ENCODE measurements at places on chromosomes 6 and 20.
A peak's percentile ranks its signal among the peaks of the same experiment; 100 is the strongest.

DNA sequence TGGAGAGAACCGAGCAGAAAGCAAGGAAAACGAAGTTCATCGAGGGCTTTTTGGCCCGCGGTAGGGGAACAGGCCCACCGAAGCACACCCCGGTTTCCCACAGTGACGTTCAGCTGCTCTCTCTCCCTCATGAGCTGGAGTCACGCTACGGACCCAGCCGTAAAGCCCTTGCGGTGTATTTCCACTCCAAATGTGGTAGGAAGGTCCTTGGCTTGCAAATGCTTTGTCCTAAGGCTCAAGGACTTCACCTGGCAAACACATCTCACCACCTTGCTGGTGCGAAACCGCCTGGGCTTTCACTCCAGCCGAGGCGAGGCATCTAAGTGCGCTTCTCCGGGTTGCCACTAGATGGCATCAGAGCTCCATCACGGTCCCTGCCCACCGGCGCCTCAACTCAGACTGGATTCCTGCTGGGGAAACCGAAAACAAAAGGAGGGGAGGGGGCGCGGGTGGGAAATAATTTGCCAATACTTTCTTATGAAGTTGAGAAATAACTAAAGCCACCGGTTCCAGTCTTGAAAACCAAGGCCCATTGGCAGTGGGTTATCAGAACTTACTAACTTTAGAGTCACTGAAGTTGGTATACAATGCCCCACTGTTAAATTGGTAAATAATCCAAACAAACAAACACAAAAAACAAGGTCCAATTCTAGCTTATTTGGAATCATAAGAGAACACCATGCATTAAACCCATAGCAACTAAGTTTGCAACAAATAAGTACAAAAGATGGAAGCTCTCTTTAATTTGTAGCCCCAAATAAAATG lies 13.4 kb upstream of the FOXC1 start:
- DNase-seq: peak; percentile 18

DNA sequence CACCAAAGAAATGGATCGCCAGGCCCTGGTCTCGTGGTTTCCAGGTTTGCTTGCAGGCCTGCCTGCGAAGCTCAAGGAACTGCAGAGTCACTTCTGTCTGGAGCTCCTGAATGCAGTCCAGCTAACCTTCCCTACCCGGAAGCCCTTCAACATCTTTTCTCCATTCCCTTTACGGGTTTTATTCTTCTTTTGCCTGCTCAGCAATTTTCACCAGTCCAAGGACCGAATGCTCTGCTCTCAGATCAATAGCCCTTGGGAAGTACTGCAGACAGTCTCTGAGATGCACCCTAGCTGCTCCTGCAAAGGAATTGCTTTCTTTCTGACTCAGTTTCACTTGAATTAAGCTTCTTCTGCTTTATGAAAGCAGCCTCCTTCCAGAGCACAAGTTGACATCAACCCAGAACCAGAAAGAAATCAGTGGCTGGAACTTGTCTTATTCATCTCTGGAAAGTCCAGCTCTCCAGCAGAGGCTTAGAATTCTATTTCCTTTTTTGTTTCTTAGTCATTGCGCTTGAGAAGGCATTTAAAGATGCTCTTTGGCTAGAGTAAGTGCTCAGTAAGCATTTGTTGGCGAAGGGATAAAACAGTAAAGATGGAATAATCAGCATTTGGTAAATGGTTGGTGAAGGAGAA lies 18.7 kb upstream of the YWHAB start:
- DNase-seq: no peak

- no peak for DNase-seq
Measured at GRCh38 chr6:79543886-79544285, 6.7 kb upstream of the LCA5 start.

DNA sequence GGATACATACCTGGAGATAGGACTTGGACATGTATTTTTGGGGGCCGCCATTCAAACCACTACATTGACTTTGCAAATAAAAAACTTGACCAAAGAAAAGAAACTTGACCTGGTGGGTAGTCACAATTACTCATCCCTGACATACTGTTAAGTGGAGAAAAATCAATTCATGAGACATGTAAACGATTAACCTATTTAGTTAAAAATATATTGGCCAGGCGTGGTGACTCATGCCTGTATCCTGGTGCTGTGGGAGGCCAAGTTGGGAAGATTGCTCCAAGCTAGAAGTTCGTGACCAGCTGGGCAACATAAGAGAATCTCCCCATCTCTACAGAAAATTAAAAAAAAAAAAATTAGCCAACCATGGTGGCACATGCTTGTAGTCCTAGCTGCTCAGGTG lies 2.5 kb upstream of the SRSF12 start:
- no peak for DNase-seq

DNA sequence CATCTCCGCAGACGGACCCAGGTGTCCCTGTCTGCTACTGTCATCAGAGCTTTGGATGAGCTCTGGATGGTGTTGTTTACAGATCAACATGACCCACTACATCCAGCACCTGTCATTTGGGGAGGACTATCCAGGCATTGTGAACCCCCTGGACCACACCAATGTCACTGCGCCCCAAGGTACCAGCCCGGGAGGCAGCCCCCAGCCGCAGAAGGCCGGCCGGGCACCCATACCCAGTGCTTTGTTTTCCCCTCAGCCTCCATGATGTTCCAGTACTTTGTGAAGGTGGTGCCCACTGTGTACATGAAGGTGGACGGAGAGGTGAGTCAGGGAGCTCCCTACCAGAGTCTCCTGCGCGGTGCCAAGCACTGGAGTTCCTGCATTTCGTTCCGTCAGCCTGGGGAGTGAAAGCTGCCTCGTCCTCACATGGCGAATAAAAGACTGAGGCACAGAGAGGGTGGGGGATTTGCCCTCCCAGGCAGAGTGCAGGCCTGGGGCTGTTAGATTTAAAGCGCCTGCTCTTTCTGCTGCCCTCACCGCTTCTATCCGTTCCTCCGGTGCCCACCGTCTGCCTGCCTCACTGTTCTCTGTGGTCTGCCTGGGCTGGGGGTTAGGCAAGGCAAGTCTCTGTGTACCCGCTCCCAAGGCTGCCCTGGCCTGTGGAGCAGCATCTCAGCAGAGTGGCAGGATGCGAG lies 14.2 kb downstream of the ERGIC3 start:
- no peak for DNase-seq

DNA sequence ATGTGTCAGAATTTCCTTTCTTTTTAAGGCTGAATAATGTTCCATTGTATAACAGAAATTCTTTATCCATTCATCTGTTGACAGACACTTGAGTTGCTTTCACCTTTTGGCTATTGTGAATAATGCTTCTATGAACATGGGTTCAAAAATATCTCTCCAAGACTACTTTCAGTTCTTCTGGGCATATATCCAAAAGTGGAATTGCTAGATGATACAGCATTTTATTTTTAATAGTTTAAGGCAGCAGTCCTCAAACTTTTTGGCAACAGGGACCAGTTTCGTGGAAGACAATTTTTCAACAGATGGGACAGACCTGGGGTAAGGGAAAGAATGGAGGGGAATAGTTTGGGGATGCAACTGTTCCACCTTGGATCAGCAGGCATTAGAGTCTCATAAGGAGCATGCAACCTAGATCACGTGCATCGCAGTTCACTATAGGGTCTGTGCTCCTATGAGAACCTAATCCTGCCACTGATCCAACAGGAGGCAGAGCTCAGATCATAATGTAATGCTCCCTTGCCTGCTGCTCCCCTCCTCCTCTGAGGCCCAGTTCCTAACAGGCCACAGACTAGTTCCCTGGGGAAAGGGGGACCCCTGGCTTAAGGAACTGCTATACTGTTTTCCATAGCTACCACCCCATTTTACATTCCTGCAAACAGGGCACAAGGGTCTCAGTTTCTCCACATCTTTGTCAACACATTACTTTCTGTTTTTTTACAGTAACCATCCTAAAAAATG lies 239.9 kb upstream of the RNF217 start:
- DNase-seq: no peak

- DNase-seq: peak; percentile 26
Measured at GRCh38 chr6:123777563-123777962, 26.1 kb upstream of the NKAIN2 start.

DNA sequence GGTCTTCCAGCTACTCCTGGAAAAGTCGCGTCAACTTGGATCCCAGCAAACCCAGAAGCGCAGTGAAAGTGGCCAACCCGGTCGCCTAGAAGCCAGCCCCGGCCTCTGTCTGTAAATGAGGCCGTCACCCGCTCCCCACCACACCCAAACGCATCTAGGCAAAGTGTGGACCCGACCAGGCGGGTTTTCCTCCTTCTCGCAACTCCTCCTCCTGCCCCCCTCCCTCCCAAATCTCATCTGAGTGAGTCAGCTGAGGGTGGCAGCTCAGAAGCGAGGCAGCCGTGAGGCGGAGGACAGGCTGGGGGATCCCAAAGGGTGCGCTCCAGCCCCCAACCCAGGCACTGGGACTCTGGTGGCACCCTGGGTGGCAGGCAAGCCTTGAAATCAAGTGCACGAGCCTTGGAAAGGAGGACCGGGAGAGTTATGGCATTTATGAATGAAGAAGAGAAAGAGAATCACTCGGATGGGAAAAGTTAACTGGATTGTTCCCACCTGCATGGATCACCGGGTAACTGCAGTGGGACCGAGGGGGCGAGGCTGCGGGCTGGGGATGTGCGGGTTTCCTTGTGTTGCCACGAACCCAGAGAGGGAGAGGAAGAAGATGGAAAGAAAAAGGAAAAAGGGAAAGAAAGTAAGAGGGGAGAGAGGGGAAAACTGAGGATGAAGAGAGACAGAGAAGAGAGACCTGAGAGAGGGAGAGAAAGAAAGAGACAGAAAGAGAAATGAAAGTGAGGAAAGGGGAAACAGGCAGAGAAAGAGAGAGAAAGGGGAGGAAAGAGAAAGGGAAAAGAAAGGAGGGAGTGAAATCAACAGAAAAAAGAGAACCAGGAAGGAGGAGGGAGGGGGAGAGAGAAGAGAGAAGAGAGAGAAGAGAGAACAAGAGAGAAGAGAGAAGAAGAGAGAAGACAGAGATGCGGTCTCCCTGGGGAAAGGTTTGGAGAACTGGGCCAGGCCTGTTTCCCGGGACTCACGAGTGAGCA lies at the start of gene APCDD1L:
Gene APCDD1L, minus strand, starts transcription at position 167 of the 980 bp plus-strand sequence. CDS start 692 bp downstream, outside the sequence.
- DNase-seq: no peak
